Aorta (tissue), 5 donors: ENCODE measurements at places on chromosomes 16 and 17. TPM values are rescaled to one million over a fixed set of nuclear protein-coding genes. Genes with fewer than 3 reads are reported as not detected.

The ZNF785 gene
- 21.8 TPM for total RNA-seq

DNA sequence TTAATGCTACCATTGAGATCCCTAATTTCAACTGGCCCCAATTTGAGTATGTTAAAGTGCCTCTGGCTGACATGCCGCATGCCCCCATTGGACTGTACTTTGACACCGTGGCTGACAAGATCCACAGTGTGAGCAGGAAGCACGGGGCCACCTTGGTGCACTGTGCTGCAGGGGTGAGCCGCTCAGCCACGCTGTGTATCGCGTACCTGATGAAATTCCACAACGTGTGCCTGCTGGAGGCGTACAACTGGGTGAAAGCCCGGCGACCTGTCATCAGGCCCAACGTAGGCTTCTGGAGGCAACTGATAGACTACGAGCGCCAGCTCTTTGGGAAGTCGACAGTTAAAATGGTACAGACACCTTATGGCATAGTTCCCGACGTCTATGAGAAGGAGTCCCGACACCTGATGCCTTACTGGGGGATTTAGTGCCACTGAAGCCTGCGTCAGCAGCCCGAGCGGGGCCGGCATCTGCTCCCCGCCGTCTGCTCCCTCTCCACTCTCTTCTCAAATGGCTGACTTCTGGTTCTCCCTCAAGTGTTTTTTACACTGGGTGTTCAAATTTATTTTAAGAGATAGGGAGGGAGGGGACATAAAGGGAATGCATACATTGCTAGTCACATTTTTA lies 22.9 kb downstream of the DUSP14 start:
- no peak for DNase-seq

- DNase-seq: no peak
Observed at GRCh38 chr16:15616475-15617165, 26.3 kb downstream of the MARF1 start.

GRCh38 chr17:29757788-29758187 lies 135.1 kb upstream of the CORO6 start:
- no peak for DNase-seq

The AANAT gene
- total RNA-seq: not detected

The CD79B gene
- total RNA-seq: 7.1 TPM

DNA sequence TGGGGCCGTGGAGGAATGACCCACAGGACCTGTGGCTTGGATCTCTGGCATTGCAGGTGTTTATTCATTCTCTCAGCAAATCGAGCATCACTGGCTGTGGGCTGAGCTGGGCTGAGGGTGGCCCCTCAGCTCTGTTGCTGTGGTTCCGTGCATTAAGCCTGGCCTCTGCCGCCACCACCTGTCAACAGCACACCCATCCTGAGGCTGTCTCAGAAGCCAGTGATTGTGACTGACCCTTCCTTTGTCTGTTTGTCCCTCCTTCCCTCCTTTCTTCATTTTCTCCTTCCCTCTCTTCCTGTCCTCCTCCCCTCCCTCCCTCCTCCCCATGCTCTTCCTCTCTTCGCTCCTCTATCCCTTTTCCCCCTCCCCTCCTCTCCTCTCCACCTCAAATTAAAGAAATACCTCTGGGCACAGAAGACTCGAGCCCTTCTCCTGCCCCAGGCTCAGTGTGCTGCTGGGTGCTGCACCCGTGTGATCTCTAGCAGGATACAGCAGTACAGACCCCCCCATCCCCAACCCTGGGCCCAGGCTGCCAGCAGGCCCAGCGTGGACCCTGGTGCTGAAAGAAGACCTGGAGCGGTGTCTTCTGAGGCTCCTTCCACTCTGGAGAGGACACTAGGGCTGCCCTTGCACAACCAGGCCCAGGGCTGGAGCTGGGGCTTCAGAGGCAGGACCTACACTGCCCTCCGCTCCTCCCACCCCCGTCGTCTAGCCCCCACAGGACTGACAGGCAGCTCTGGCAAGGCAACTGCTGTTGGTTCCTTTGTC lies 75.9 kb downstream of the PLD6 start:
- DNase-seq: no peak

GRCh38 chr17:77636835-77637817 lies 321.4 kb upstream of the TNRC6C start:
- DNase-seq: no peak
